Urinary bladder (tissue), 4 donors: ENCODE measurements at places on chromosomes 3 and 15. TPM values are rescaled to one million over a fixed set of nuclear protein-coding genes. Genes with fewer than 3 reads are reported as not detected.

- no peak for DNase-seq
Measured at GRCh38 chr3:117786349-117786748, 1076.8 kb downstream of the TUSC7 start.

DNA sequence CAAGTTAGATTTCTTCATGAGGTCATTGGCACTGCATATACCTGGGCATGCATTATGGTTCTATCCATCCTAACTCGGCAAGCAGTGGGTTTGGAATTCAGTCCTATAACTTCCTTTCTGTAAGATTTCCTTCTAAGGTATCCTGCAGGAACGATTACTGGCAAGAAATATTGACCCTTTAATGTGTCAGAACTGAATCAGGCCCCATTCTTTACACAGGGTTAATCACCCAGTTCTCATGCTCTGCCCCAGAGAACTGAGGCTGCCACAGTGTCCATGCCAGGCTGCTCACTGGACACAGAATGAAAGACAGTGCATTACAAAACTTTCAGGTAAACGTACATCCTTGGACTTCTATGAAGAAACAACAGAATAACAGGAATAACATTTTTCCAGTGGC lies 108.9 kb downstream of the RPL22L1 start:
- DNase-seq, result no peak

DNA sequence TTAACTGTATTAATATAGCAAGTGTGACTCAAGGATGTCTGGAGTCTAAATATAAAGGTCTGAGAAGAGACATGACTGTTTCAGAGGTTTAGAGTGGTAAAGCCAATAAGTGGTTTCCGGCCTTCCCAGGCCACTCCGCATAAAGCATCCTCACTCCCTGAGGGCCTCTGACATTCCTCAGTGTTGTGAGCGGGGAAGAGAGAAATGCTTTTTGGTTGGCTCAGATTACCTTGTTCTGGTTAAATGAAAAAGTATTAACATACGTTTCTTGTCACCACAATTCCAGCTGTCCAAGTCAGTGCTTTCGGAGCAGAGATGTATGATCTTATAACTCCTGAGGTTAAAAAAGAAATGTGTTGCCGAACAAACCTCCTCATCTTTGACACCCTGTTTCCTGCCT lies 103.8 kb downstream of the RBMS3 start:
- DNase-seq, result no peak

DNA sequence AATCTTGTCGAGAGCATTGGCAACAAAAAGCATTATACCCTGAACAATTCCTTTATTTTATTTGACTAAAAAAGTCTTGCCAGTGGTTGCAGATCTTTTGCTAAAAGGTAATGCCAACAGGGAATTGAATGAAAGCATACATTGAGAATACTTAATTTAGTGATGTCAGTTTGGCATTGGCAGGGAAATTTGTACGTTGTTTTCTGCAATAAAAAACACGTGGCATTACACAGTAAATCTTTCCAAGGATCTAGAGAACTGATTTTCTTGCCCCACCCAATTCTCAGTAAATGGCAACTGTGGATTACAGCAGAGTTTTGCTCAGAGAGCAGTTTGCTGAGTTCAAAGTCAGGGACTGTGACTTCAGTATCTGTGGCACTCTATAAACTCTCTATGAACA lies 38.3 kb upstream of the IGSF10 start:
- DNase-seq, result no peak

DNA sequence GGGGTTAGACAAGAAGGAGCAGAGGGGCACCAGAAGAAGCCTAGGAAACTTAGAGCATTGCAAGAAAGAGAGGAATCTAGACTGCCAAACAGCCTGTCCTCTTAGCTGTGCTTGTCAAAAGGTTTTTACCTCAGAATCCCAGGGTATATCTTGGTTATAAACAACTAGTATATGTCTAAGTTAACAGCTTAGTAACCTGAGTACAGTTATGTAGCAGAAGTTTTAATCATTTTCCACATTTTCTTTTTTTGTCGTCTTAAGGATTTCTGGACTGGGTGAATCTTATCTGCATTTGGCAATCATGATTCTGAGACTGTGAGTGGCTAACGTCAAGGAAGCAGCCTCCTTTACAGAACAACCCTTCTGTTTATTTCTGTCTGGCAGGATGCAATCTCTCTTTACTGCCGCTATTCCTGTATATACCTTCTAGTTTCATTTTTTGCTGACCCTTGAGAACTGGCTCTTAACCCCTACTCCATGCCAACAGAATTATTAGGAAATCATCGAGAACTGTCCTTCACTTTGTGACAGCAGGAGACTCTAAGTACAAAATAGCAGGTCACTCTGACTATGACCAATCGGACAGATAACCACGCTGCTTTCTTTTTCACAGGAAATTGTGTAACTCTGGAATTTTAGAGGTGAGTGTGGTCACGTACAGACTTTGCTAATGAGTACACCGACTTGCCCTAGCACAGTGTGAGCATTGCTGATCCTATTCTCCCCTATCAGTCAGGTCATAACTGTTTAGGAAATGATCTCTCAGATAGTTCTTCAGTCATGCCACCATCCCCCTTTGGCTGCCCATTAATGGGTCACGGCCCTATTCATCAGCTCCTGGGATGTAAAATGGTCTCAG lies 3.3 kb upstream of the CP start:
- DNase-seq, result no peak

- DNase-seq, result no peak
Measured at GRCh38 chr3:161915418-161915750, 418.8 kb downstream of the OTOL1 start.

- no peak for DNase-seq
Measured at GRCh38 chr3:159196359-159196758, 394.5 kb downstream of the MFSD1 start.

DNA sequence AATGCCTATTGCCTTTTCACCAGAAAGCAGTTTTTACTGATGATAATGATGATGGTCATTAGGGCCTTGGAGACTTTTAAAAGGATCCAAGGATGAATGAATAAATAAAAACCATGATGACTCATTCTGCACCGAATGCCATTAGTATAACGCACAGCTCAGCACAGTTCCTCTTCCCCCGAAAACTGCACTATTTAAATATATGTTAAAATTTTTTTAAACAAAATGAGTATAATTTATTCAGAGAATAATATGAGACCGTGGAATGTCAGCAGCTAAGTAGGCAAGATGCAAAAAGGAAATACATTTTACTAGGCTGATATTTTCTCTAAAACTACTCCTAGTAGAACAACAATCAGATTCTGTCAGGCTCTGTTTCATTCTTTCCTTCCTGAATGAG lies 83.4 kb upstream of the NANOGP8 start:
- no peak for DNase-seq

GRCh38 chr15:38662033-38662802 lies 97.6 kb upstream of the RASGRP1 start:
- no peak for DNase-seq

- peak; percentile 48 for DNase-seq
Measured at GRCh38 chr15:98599909-98600691, 48.2 kb upstream of the IGF1R start.

DNA sequence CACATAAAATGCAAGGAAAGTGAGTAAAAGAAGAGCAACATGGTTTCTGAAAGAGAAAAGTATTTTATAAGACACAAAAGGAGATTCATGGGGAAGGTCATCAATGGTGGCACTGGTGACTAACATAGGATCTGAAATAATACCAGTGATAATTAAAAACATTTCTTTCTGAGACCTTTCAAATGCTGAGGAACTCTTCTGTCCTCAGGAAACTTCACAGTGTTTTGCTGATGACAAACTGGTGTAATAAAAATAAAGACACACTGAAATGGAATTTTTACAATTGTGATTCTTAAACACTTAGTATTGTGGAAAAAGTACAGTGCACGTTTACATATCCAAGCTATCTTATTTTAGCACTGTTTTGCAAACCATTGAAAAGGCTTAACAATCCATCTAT lies 80.4 kb upstream of the ZBTB20 start:
- no peak for DNase-seq

GRCh38 chr3:188523291-188523690 lies 369.3 kb downstream of the LPP start:
- no peak for DNase-seq

DNA sequence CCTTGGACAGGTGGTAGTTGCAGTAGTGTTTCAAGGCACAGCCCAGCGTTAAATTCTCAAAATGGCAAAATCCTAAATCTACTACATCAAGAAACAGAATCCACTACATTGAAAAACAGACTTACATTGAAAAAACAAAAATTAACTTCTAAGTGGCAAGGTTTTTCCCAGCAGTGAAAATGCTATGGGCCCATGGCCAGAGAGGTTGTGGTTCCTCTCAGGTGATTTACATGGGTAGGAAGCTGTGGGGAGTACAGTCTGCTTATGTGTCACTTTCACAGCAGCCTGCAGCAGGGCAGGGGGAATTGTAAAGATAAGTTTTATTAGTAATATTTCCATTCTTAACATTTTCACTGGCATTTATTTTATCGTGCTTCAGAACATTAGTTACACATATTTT lies 24.9 kb downstream of the TTC14 start:
- no peak for DNase-seq

DNA sequence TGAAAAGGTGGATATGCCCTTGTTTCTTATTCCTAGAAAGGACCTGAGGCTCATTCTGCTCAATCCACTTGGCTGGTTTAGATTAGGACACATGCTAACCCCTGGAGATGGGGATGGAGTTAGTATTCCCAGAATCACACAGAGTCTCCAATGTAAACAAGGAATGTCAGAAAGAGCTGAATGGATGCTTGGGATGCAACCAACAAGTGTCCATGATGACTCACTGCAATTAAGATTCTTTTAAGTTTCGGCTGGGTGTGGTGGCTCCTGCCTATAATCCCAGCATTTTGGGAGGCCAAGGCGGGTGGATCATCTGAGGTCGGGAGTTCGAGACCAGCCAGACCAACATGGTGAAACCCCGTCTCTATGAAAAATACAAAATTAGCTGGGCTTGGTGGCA lies 315.5 kb upstream of the AZI2 start:
- DNase-seq, result no peak

DNA sequence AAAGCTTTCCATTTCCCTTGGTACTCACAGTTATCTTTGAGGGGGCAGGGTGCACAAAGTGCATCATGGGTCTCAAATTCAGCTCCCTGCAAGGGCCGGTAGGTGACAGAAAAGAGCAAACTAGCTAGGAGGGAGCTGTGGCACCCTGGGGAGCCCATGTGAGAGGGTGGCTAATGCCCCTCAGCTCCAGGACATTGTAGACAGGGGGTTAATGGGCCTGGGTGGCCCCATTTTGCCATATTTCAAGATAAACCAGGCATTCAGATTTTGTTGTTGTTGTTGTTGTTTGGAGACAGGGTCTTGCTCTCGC lies 3.7 kb upstream of the SLC6A6 start:
- DNase-seq, result no peak

DNA sequence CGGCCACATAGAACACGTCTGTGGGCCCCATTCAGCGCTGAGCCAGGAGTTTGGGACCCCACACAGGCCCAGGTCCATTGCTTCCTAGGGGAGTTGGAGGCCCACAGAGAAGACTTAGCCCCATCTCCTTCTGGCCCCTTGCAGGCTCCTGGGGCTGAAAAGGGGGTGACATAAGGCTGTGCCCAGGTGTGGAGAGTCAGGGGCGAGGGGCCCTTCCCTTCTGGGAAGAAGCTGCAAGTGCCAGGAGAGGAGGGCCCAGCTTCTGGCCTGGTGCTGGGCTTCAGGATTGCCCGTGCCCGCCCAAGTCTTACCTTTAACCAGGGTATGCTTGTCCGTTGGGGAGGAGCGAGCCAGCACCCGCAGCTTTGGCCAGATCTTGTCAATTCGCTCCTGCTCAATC lies 28.9 kb upstream of the SEC13 start:
- DNase-seq, result no peak

- no peak for DNase-seq
Measured at GRCh38 chr15:95644100-95644875, 686.2 kb upstream of the NR2F2 start.

DNA sequence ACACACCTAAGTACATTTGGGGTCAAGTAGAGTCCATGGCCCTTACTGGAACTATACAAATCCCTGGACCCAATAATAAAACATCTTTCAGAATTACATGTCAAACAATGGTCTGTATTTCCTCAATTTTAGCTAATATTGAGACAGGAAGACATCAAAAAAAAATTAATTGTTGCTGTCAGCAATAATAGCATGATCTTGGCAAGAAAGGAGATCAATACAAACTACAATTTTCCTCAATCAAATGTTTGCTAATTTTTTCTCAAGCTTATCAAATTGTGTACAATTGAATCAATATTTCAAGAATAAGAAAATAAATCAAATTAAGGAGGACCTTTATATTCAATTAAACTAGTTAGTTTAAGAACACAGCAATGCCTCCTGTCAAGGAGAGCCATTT lies 62.6 kb downstream of the FSIP1 start:
- DNase-seq, result no peak

The RTP4 gene
- total RNA-seq, result 2.5 TPM

The SLC12A1 gene
- not detected for total RNA-seq

The IL17RB gene
- total RNA-seq, result 1.5 TPM

The ZNF197 gene
- 37.9 TPM for total RNA-seq

The CHRNA3 gene
- 4.7 TPM for total RNA-seq

The TRPM1 gene
- not detected for total RNA-seq

The ACTRT3 gene
- total RNA-seq, result 3.3 TPM

The QARS1 gene
- 197 TPM for total RNA-seq
